Airway epithelial cell (primary cell): ENCODE measurements at places on chromosomes 7 and 10. TPM values are rescaled to one million over a fixed set of nuclear protein-coding genes. Genes with fewer than 3 reads are reported as not detected.

The MORN4 gene
- 3.4 and 6.6 TPM in 2 replicates for total RNA-seq

The PALD1 gene
- total RNA-seq, result 0.60 and 0.71 TPM in 2 replicates

The MKI67 gene
- 20.3 and 31.2 TPM in 2 replicates for total RNA-seq

The MACROH2A2 gene
- 41.2 and 44.4 TPM in 2 replicates for total RNA-seq

The FAM170B gene
- not detected in 2 replicates for total RNA-seq

The PCGF5 gene
- total RNA-seq, result 16.5 and 18.7 TPM in 2 replicates

The VIPR2 gene
- total RNA-seq, result not detected in 2 replicates

The IDI2 gene
- total RNA-seq, result not detected in 2 replicates

The ADAM12 gene
- total RNA-seq, result 0.09 and 0.14 TPM in 2 replicates

The VWA2 gene
- 2.1 and 2.8 TPM in 2 replicates for total RNA-seq

The LBX1 gene
- not detected in 2 replicates for total RNA-seq

The RBM28 gene
- total RNA-seq, result 23.7 and 35.3 TPM in 2 replicates

The SPDYE5 gene
- total RNA-seq, result not detected in 2 replicates

The RADIL gene
- 0.14 and 0.88 TPM in 2 replicates for total RNA-seq

The ANKRD1 gene
- 3.3 TPM in 2 replicates for total RNA-seq
